GM23338 (cell line): ENCODE measurements at places on chromosomes 3 and 15.

- DNase-seq = no peak
Observed at GRCh38 chr15:29276366-29276765, 6.7 kb upstream of the NSMCE3 start.

DNA sequence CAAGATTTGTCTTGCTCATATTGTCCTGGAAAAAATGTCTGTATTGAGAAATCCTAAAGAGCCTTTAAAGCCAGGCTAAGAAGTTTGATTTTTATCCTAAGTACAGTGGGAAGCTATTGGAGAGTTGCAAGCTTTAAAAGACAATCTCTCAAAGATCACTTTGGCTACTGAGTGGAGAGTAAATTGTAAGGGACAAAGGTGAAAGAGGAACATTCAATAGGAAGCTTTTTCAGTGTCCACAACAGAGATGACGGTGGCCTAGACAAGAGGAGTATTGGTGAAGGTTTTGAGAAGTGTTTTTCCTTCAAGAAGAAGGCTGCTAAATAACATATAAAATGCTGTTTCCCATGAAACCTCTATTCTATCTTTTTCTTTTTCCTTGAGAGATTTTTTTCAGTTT, 249.5 kb upstream of the IL12A start:
- DNase-seq = no peak

DNA sequence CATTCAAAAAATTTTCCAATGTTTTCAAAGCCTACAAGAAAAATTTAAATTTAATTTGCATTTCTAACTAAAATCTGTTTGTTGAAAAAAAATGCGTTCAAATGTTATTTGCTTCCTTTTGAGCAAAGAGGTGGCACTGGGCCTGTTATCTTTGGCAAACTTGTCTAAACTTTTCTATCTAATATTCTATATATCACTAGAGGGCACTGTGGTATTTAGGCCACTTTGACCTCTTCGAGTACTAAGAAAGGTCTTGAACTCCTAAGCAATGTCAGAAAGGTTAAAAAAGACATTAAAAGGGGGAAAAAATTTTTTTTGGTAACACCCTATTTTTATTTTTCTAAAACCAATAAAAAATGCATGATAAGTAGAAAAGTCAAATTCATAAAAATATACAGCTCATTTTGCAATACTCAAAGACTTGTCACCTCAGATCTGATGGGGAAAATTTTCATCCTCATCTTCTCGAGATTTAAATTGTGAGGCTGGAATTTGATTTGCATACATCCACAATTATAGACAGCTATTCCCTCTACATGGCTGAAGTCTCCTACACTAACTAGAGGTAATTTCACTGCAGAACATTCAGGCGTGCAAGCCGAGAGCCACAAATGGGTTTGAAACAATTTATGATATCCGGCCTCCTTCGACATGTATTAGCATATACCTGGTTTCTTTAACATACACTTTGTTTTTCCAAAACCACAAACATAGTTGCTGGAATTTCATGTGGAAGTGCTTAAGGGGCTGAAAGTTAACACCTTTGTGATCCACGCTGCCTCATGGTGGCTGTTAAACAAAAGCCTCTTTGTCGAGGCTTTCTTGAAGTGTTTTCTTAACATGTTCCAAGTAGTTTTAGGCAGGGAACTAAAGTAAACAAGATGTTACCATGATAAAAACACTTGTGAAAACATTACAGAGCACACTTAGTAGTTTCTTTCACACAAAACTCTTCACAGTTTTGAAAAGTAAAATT, 576.4 kb downstream of the FOXP1 start:
- DNase-seq = peak; percentile 69

GRCh38 chr15:58770519-58770856, 614 bp upstream of the MINDY2 start:
- DNase-seq = no peak

DNA sequence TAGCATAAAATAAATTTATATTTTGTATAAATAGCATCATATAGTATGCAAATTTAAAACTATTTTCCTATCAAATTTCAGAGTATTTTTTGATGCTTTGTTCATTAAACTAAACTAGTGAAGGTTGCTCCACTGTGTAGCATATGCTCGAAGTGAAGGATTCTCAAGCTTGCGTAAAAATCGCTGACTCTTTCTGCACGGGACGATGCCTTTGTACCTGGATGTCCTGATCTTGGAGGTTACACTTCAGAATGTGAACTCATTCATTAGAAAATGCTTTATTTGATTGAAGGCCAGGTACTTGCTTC, 305.0 kb downstream of the WDR72 start:
- DNase-seq = no peak

- DNase-seq = peak; percentile 91
Observed at GRCh38 chr3:89851974-89852621, 744.7 kb downstream of the EPHA3 start.

GRCh38 chr15:60652870-60653269, 173.9 kb upstream of the ICE2 start:
- no peak for DNase-seq

DNA sequence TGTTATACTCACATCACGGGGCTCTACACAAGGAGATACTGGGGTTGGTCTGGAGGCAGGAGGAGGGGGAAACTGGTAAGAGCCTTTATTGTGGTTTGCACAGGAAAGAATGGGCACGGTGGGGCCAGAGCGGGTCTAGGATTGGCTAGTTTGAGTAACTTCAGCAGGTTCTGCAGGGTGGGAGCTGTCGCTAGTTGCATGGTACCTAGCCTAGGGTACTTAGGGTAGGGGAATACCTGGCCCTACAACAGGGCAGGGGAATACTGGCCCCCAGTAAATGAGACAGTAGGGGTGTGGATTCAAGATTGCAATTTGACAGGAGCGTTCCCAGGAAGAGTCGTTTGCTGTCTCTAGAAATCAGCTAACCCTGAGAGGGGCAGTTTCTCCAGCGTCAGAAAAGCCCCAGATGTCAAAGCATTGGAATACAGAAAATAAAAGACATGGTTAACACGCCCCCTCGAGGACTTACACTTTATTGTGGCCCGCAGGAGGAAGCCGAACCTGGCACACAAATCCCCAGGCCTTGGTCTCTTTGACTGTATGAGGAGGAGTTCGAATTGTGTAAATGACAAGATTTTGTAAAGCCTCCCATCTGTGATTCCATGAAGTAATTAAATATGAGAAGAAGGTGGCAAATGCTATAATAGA, 32.0 kb downstream of the ST8SIA2 start:
- DNase-seq = peak; percentile 71

DNA sequence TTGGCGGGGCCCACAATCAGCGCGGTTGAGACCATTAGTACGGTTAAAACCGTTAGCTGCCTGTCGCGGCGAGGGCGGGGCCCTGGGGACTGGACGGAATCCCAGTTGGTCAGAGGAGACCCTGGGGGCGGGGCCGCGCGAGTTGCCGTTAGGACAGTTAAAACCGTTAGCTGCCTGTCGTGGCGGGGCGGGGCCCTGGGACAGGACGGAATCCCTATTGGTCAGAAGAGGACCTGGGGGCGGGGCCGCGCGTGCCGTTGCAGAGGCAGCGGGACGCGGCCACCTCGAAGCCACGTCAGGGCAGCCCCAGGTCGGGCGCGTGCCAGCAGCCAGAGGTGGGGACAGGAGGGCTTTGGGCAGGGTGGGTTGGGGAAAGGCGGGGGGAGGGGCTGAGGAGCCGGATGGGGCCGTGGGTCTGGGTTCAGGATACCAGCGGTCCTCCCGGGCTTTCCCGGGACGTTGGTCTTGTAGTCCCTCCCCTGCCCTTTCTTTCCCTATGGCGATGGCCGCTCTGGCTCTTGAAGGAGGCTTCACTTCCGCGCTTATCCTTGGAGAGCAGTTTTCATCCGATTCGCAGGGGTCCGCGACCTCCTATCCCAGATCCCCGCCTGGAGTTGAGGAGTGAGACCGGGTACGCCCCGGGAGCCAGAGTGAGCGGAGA, 28.0 kb downstream of the KLHDC8B start:
- peak; percentile 96 for DNase-seq

DNA sequence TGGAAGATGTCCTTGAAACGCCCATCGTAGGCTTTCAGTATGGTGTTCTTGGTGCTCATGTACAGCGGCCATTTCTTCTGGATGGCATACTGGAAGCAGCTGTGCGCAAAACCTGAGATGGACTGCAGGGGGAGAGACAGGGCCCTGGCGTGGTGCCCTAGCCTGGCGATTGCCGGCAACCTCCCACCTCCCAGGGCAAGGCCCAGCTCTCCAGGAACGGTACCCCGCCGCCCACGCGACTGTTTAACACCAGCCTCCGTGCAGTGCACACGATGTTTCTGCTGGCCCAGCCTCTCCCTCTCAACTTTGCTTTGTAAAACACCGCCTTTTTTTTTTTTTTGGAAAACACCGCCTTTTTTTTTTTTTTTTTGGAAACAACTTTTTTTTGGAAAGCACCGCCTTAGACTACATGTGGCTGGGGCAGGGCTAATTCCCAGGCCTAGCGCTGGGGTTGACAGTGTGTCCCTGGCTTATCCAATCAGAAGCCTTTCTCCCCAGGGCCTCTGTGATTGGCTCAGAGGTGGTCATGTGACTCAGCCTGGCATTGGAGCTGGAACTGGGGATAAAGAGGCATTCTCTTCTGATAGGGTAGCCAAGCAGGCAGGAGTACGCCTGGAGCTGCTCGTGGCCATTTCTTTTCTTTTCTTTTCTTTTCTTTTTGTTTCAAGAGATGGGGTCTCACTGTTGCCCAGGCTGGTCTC, 14.7 kb downstream of the IDH2 start:
- DNase-seq = peak; percentile 58

- DNase-seq = peak; percentile 24
Observed at GRCh38 chr3:170397685-170398084, 21.0 kb upstream of the CLDN11 start.

- no peak for DNase-seq
Observed at GRCh38 chr3:119257654-119258410, 17.2 kb upstream of the B4GALT4 start.

- no peak for DNase-seq
Observed at GRCh38 chr15:101707983-101708382, 16.3 kb downstream of the TARS3 start.

DNA sequence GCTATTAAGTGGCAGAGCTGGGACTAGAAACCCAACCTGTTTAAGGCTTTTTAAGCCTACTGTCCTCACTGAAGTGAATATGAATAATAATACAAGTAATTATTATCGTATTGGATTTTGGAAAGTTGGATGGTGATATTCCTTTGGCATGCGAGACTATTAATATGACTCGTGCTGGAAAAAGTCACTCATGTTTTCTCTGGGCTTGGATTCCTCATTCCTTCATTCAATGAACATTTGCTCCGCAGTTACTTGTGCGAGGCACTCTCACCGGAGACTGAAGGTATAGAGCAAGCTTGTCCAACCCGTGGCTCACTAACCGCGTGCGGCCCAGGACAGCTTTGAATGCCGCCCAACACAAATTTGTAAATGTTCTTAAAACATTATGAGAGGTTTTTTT, 694 bp downstream of the PLAAT1 start:
- DNase-seq = no peak

GRCh38 chr15:58564981-58565380, 133.2 kb downstream of the LIPC start:
- DNase-seq = no peak

GRCh38 chr15:48411971-48412591, 80.9 kb downstream of the DUT start:
- no peak for DNase-seq

DNA sequence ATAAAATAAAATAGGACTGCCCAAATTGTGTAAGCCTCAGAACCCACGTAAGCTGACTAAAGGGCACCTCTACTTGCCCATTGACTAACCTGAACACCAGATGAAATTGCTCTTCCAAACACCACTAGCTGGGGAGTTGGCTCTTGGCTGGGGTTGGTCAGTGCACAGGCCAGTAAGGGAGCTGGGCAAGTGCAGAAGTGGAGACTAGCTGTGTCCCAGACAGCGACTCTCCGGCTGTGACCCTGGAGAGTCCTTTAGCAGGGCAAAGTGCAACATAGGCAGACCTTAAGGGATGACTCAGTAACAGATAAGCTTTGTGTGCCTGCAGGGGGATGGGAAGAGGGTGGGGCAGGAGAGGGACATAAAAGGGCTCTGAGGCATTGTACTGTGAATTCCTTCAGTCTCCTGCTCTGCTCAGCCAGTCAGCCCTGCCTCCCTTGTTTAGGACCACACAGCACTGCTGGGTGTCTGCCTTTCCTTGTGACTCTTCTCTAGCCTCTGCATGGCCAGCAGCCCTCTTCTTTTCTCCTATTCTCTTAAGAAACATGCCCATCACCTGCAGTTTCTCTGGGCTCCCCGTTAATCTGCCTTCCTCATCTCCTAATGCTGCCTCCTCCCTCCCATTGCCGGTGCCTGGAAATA, 13.2 kb downstream of the NR1I2 start:
- peak; percentile 73 for DNase-seq
